ENCODE measurements at places on chromosomes 7 and 10. TPM values are rescaled to one million over a fixed set of nuclear protein-coding genes. Genes with fewer than 3 reads are reported as not detected.

- no peaks in the 10 kb centered on the region for H3K36me3 ChIP-seq
- H3K4me1 ChIP-seq, result no peaks in the 10 kb centered on the region
- no peak for DNase-seq
- H3K27ac ChIP-seq, result no peak overlapping the region
- H3K4me3 ChIP-seq, result no peak overlapping the region
Measured at GRCh38 chr7:41956705-41957104, 253.8 kb upstream of the INHBA start.

GRCh38 chr7:2201128-2201527 lies 31.6 kb downstream of the MAD1L1 start:
- H3K36me3 ChIP-seq, result peaks cover 17% of the 10 kb centered on the region
- no peak overlapping the region for H3K4me3 ChIP-seq
- H3K27ac ChIP-seq, result no peak overlapping the region
- DNase-seq, result no peak

DNA sequence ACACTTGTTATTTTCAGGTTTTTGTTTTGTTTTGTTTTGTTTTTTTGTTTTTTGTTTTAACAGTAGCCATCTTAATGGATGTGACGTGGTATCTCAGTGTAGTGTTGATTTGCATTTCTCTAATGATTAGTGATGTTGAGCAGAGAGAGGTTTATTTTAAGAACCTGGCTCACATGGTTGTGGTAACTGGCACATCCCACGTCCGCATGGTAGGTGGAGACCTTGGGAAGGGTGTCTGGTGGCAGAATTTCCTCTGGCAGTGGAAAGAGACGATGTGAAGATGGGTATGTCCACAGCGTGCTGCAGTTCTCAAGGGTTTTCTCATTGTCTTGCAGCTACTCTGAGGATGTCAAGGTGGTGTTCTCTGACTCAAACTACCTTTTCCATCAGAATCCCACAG lies 252.2 kb downstream of the GALNT17 start:
- no peaks in the 10 kb centered on the region for H3K27me3 ChIP-seq
- DNase-seq, result no peak
- no peak overlapping the region for H3K27ac ChIP-seq
- H3K4me1 ChIP-seq, result no peaks in the 10 kb centered on the region
- H3K4me3 ChIP-seq, result no peak overlapping the region
- H3K36me3 ChIP-seq, result no peaks in the 10 kb centered on the region

- H3K4me3 ChIP-seq, result no peak overlapping the region
- peaks cover 60% of the 10 kb centered on the region for H3K4me1 ChIP-seq
- H3K27me3 ChIP-seq, result no peaks in the 10 kb centered on the region
- peak overlapping the region; percentile 46 for H3K27ac ChIP-seq
- no peak for DNase-seq
- peaks cover 41% of the 10 kb centered on the region for H3K36me3 ChIP-seq
Measured at GRCh38 chr7:92737706-92738105, 98.7 kb downstream of the CDK6 start.

- peaks cover 61% of the 10 kb centered on the region for H3K36me3 ChIP-seq
- H3K4me1 ChIP-seq, result peaks cover 4% of the 10 kb centered on the region
- DNase-seq, result no peak
- no peak overlapping the region for H3K27ac ChIP-seq
- H3K27me3 ChIP-seq, result no peaks in the 10 kb centered on the region
Measured at GRCh38 chr10:26571655-26572054, 125.8 kb upstream of the PDSS1 start.

- no peak overlapping the region for H3K4me3 ChIP-seq
- H3K36me3 ChIP-seq, result no peaks in the 10 kb centered on the region
- no peaks in the 10 kb centered on the region for H3K27me3 ChIP-seq
- no peak for DNase-seq
- no peaks in the 10 kb centered on the region for H3K4me1 ChIP-seq
Measured at GRCh38 chr7:81159402-81159801, 240.6 kb upstream of the SEMA3C start.

DNA sequence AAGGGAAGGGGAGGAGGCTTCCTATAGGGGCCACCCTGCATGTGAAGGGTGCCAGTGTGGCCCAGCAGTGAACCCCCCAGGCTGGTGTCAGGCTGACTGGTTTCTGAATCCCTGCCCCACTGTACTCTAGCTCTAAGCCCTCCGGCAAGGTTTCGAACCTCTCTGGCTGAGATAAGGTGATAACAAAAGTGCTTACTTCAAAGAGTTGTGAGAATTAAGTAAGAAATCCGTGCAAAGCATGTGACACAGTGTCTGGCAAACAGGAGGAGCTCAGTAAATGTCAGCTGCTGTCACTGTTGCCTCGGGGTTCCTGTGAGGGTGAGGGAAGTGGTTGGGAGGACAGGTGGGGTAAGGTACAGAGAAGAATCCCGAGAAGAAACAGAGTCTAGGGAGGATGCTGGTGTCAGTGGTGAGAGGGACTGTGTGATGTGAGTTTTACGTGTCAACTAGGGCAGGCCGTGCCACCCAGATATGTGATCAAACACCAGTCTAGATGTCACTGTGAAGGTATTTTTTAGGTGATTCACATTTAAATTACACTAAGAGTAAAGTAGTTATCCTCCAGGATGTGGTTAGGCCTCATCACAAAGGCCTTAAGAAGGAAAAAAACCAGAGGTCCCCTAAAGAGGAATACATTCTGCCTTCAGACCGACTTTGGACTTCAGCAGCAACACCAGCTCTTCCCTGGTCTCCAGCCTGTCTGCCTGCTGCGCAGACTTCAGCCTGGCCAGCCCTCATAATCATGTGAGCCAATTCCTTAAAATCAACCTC lies 64.4 kb downstream of the BPGM start:
- no peaks in the 10 kb centered on the region for H3K36me3 ChIP-seq
- peak; percentile 78 for DNase-seq
- H3K27me3 ChIP-seq, result no peaks in the 10 kb centered on the region
- peak overlapping the region; percentile 97 for H3K27ac ChIP-seq

DNA sequence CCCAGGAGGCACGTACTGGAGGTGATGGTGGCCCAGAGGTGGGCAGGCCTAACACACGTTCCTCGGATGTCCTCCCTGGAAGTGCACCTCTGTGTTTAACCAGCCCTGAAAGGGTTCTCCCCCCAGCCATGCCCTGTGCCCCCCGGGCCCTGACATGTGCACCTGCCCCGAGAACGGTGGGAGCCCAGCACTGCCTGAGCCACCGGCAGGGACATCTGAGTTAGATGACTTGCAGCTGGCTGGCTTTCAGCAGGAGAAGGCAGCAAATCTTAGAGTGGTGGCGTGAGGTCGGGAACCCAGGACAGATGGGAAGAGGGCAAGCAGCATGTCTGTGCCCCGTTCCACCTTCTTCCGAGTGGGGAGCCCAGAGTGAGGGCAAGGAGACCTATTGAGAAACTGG lies 291.8 kb downstream of the TCERG1L start:
- H3K27ac ChIP-seq, result no peak overlapping the region
- H3K4me3 ChIP-seq, result no peak overlapping the region
- no peaks in the 10 kb centered on the region for H3K27me3 ChIP-seq
- no peaks in the 10 kb centered on the region for H3K36me3 ChIP-seq

GRCh38 chr7:115047958-115048720 lies 126.2 kb downstream of the MDFIC start:
- H3K4me3 ChIP-seq, result no peak overlapping the region
- H3K4me1 ChIP-seq, result no peaks in the 10 kb centered on the region
- H3K36me3 ChIP-seq, result no peaks in the 10 kb centered on the region
- no peak for DNase-seq

DNA sequence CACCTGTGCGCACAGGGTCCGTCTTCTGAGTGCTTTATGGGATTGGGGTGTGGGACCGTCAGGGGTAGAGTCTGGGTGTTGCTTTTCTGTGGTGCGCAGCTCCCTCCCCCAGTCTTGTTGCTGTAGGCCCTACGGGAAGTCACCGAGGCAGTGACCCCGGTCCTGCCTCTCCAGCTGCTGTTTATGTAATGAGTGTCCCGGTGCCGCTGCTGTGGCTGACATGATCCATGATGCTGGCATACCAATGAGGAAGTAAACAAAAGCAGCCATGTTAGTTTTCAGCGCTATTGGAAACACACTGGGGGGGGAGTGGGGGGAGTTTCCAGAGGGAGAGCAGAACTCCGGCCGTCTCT lies 1.1 kb downstream of the TRIM8 start:
- H3K36me3 ChIP-seq, result peaks cover 18% of the 10 kb centered on the region
- H3K4me1 ChIP-seq, result peaks cover 46% of the 10 kb centered on the region
- DNase-seq, result peak; percentile 67
- peak overlapping the region; percentile 100 for H3K27ac ChIP-seq

DNA sequence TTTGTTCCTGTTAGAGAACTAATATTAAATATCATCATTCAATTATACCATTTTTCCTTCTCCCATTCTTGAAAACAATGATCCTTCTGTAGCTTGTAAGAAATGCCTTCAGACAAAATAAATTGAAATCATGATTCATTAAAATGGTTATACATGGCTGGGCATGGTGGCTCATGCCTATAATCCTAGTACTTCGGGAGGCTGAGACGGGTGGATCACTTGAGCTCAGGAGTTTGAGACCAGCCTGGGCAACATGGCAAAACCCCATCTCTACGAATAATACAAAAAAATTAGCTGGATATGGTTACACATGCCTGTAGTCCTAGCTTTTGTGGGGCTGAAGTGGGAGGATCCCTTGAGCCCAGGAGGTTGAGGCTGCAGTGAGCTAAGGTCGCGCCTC lies 13.0 kb downstream of the CD36 start:
- H3K4me1 ChIP-seq, result no peaks in the 10 kb centered on the region
- DNase-seq, result no peak
- no peak overlapping the region for H3K4me3 ChIP-seq
- H3K36me3 ChIP-seq, result no peaks in the 10 kb centered on the region
- H3K27ac ChIP-seq, result no peak overlapping the region

- no peaks in the 10 kb centered on the region for H3K27me3 ChIP-seq
- H3K36me3 ChIP-seq, result peaks cover 4% of the 10 kb centered on the region
- peaks cover 22% of the 10 kb centered on the region for H3K4me1 ChIP-seq
- peak overlapping the region; percentile 50 for H3K4me3 ChIP-seq
- peak; percentile 69 for DNase-seq
Measured at GRCh38 chr7:144842377-144842851, 6.6 kb upstream of the TPK1 start.

- H3K27ac ChIP-seq, result no peak overlapping the region
- H3K36me3 ChIP-seq, result no peaks in the 10 kb centered on the region
- no peaks in the 10 kb centered on the region for H3K27me3 ChIP-seq
- no peaks in the 10 kb centered on the region for H3K4me1 ChIP-seq
Measured at GRCh38 chr7:75756991-75757676, 14.9 kb downstream of the CCL26 start.

DNA sequence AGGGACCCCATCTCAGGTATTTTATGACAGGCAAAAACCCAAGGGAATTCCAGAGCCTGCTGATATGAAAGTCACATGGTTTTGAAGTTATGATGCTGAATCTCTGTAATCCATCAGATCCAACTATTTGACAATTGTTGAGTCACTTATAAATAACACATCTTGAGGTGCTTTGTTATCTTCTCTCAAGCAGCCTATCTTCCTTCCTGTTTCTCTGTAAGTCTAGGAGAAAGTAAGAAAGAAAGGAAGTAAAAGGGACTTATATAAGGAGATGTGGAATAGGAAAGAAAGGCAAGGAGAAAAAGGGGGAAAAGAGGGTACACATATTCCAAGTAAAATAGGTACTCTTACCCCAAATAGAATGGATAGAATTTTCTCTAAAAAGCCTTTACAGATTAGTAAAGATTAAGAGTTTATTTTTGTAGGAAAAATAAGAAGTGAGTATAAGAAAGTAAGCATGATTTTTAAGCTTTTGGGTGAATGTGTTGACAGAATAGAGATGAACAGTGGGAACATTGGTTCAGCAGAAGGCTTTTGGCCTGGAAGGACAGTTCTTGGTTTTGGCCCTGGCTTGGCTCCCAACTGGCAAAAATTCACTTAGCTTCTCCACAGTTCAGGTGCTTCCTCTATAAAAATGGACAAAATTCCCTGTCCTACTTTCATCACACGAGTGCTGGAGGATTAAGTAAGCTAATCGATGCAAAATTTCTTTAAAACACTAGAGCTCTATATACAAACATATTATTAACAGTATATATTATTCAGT lies 39.6 kb upstream of the ANK3 start:
- H3K4me1 ChIP-seq, result peaks cover 16% of the 10 kb centered on the region
- no peak for DNase-seq
- H3K4me3 ChIP-seq, result no peak overlapping the region
- no peaks in the 10 kb centered on the region for H3K36me3 ChIP-seq
- no peaks in the 10 kb centered on the region for H3K27me3 ChIP-seq
- H3K27ac ChIP-seq, result no peak overlapping the region

- no peak overlapping the region for H3K27ac ChIP-seq
- no peak for DNase-seq
- no peaks in the 10 kb centered on the region for H3K36me3 ChIP-seq
- H3K4me3 ChIP-seq, result no peak overlapping the region
- no peaks in the 10 kb centered on the region for H3K4me1 ChIP-seq
Measured at GRCh38 chr10:106780632-106781031, 383.9 kb downstream of the SORCS1 start.

GRCh38 chr7:151385626-151386300 lies 24.1 kb downstream of the WDR86 start:
- H3K4me3 ChIP-seq, result no peak overlapping the region
- no peak for DNase-seq
- H3K27me3 ChIP-seq, result peaks cover 9% of the 10 kb centered on the region

- H3K4me1 ChIP-seq, result no peaks in the 10 kb centered on the region
- H3K27me3 ChIP-seq, result no peaks in the 10 kb centered on the region
- no peak for DNase-seq
- H3K27ac ChIP-seq, result no peak overlapping the region
- no peaks in the 10 kb centered on the region for H3K36me3 ChIP-seq
Measured at GRCh38 chr10:56624082-56624481, 263.0 kb upstream of the ZWINT start.

Gene FAM25A
- total RNA-seq, result not detected

Gene PLXNA4
- total RNA-seq, result 0.17 TPM

Gene GRID2IP
- 0.19 TPM for total RNA-seq

Data from activated CD4-positive, alpha-beta memory T cell treated with anti-CD3 and anti-CD28 coated beads for 36 hours (primary cell).